Common myeloid progenitor, CD34-positive (primary cell): ENCODE measurements at places on chromosomes 7 and 10.
A peak's percentile ranks its signal among the peaks of the same experiment; 100 is the strongest.

- DNase-seq, result no peak
Observed at GRCh38 chr7:132185150-132185549, 391.1 kb downstream of the PLXNA4 start.

DNA sequence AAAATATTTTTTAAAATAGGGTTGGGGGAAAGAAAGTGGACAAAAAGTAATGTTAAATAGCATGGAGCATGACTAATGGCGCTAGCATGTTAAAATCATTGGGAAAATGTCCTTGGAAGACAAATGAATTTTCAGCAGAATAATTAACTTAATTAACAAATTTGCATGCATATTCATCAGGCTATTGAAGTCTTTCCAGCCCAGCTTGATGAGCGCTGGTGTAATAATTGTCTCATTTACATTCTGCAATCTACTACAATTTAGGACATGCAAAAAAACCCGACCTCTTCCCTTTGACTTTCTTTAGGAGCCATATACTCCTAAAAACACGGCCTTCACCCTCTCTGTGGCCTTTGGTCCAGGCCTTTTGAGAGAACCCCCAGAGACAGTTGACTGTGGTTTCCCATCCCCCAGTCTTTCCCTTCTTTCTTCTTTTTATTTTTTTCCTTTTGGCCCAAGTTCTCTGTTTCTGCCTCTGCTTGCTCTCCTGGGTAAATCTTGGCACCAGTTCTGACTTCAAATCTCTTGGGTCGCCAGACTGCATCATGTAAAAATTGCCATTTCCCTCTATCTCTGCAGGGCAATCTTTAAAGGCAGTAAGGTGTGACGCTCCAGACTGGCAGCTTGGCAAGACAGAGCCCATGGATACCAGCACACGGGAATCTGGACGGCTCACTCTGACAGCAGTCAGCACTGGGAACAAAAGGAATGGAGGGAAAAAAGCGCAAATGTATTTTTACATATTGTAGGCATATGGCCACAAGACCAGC lies 105.5 kb downstream of the NEUROD6 start:
- DNase-seq, result no peak

DNA sequence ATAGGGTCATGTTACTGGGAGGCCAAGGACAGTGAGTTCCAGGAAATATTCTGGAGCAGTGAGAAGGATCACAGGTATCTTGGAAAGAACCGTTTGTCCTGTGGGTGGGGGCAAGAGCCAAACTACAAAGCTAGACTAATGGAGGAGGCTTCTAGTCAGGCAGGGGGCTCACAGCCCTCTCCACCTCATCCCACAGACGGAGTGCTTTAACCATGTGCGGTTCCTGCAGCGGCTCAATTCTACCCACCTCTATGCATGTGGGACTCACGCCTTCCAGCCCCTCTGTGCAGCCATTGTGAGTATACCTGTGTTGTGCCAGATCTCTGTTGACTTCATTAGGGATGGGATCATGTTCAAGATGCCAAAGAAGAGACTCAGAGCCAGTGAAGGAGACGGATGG lies 8.1 kb downstream of the SEMA4G start:
- DNase-seq, result no peak

DNA sequence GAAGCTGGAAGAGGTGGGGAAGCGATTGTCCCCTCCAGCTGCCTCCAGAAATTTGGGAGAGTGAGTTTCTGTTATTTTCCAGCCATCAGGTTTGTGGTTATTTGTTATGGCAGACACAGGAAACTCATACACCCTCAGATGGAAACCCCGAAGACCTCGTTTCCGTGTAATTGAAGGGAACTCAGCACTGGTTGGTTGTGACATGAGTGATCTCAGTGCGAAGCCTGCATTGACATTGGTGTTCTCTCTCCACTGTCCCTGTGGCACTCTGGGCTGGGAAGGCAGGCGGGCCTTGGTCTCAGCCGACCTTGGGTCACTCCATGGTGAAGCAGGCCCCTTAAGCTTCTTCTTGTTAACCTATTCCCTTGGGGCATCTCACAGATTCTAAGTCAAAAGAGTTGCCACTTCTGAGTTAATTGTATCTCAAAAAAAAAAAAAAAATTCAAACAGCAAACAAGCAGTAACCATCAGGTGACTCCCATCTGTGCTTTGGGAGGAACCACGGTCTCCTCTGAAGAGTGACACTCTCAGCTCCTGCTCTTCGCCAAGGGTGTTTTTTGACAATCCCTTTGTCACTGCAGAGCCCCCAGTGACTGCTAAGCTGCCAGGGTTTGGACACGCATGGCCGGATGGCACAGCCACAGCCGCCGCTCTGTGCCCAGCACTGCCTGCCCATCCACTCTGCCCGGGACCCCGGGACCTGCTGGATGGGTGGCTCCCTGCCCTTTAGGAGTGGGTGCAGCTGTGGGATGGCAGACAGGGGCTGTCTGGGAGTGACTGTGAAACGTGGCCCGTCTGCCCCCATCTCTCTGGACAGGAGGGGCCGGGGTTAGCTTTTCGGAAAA lies 233.6 kb downstream of the PRPF18 start:
- DNase-seq, result no peak

DNA sequence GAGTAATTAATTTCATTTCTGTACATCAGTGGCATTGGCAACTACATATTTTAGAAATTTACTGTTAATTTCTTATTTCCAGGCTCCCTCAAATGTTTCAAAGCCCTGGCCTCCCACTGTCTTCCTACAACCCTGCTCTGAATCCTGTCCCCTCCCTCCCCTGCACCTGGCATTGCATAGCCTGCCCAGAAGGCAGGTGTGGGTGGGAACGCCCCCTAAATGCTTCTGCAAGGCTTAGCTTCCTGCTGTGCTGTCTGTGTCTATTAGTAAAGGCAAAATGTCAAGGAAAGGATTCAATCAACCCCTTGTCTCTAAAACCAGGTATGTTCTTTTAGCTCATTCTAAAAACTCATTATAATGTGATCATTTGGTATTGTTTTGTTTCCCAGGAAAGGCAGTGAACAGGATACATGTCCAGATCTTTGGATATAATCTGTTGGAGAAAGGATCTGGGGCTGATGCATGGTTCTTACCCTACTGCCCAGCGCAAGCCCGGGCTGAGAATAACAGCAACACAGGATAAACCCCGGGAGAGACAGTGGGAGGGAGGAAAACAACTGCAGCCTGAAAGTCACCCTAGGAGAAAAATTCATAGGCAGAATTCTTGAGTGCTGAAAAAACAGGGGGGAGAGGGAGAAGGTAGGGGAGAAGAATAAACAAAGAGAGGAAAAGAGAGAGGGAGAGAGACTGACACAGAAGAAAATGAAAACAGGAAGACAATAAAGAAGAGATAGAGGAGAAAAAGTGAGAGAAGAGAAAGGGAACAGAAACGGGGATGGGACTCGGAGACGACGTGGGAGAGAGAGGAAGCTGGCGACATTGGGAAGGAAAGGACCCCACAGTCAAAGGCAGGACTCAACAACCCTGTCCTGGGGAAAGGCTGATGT lies 589 bp downstream of the ZNF488 start:
- DNase-seq, result no peak

GRCh38 chr10:110546499-110547110 lies 20.9 kb upstream of the SMC3 start:
- no peak for DNase-seq

- no peak for DNase-seq
Observed at GRCh38 chr7:158444501-158445420, 142.9 kb downstream of the PTPRN2 start.

- DNase-seq, result peak; percentile 10
Observed at GRCh38 chr7:25669961-25670841, 441.9 kb upstream of the NPVF start.

DNA sequence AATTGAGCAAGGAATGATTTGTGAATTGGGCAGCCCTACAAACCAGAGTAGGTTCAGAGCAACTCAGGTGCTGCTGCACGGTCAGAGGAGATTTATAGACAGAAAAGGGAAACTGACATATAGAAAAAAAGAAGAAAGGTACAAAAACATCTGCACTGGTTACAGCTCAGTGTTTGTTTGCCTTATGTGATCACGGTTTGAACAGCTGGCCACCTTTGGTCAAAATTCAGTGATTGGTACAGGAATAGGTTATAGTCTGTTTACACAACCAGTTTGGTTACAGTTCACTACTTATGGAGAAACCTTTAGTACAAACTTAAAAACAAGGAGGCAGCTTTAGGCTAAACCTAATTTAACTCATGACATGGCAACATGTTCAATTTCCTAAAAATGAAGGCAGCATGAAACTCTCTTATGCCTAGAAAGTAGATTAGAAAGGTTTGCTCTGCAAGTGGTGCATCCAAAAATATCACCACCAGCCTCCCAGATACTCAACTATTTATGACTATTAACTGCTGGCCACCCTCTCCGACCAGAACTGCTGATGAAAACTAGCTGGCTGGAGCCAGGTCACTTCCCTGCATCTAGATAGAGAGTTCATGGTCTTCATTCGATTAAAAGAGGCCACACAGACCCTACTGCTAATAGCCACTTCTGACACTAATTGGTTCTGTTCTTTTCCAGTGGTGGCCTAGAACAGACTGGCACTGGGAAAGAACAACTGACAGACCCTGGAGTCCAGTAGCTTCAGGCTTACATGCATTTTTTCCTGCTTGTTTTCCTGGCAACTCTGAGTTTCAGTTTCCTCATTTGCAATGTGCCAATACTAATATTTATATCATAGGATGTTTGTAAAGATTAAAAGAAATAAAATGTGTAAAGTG lies 548.0 kb downstream of the CCSER2 start:
- no peak for DNase-seq

DNA sequence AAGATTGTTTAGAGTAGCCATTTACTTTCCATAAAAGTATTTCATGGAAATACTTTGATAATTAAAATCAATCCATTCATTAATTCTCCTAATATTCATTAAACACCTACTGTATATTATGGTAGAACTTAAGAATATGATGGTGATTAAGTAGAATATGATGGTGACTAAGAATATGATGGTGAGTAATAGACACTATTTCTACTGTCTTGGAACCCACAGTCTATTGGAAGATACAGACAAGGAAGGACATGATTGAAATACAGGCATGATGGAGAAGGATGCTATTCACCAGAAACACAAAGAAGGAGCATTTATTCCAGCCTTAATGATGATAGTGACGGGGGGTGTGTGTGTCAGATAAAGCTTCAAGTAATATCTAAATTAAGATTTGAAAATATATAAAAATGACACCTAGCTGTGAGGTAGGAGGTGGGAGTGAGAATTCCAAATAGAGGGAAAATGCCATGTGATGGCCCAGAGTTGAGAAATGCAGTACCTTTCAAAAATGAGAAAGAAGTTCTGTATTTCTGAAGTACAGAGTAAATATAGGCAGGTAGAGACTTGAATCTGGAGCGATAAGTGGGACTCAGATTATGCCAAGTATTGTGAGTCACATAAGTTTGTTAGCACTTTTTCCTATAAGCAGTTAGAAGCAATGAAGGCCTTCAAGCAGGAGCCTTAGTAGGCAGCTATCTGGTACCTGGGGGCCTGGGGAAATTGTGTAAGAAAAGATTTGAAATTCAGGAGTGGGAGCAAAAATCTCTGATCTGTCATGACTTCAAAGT lies 12.5 kb upstream of the CDK13 start:
- no peak for DNase-seq

- DNase-seq, result no peak
Observed at GRCh38 chr10:50316174-50316573, 64.9 kb upstream of the ASAH2 start.

DNA sequence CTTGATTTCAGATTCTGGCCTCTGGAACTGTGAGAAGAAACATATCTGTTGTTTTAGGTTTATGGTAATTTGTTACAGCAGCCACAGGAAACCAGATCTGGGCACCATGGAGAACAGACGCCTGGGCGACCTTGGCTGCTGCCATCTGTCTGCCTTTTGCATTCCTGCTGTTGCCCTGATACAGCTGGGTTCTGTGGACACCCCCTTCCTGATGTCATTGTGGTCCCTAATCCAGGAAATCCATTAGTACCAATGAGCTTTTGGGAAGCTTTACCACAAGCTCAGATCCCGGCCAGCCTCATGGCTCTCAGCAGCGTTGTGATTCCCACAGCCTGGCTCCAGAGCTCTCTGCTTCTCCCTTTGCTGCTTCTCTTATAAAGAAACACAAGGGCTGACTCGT lies 174.2 kb upstream of the NPS start:
- DNase-seq, result no peak

DNA sequence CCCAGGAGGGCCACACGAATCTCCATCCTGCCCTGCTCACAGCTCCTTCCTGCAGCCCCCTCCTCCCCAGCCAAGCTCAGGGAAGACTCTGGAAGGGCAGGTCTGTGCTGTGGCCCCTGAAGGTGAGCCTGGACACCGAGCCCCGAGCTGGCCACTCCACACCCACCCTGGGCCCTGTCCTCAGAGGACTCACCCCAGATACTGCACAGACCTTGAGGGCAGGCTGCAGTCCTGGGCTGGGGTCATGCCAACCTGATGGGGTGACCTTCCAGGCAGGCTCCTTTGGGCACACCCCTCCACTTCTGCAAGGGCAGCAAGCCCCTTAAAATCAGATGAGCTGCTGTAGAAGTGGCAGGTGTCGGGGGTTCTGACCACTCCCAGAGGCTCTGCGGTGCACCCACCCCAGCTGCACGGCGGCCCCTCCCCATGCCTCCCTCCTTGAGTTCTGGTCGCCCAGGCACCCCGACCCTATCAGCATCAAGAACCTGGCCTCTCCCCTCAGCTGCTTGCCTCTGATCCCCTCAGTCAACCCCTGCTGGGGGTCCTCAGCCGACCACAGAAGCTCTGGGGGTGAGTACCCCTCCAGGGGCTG lies 24.3 kb downstream of the YKT6 start:
- no peak for DNase-seq
